ENCODE measurements at places on chromosomes 3 and 15. TPM values are rescaled to one million over a fixed set of nuclear protein-coding genes. Genes with fewer than 3 reads are reported as not detected.

DNA sequence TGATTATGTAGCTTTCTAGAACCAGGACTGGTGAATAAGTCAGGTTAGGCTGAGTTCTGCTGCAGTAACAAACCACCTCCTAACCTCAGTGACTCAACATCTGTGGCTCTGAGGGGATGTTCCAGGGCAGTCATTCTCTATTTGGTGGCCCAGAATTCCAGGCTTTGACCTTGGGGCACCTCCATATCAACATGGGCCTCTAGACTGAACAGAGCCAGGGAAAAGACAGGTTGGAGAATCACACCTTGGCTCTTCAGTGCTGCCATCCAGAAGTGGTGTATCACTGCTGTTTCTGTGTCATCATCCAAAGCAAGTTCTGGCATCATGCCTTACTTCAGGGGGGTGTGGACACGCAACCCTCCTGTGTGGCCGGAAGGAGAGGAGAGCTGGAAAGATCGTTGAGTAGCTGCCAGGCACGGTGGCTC lies 15.3 kb downstream of the ZBTB47 start:
- no peak for DNase-seq

GRCh38 chr3:78455712-78456433 lies 1311.9 kb downstream of the ROBO1 start:
- DNase-seq, result no peak

GOLGA8S gene
- total RNA-seq, result not detected

DNA sequence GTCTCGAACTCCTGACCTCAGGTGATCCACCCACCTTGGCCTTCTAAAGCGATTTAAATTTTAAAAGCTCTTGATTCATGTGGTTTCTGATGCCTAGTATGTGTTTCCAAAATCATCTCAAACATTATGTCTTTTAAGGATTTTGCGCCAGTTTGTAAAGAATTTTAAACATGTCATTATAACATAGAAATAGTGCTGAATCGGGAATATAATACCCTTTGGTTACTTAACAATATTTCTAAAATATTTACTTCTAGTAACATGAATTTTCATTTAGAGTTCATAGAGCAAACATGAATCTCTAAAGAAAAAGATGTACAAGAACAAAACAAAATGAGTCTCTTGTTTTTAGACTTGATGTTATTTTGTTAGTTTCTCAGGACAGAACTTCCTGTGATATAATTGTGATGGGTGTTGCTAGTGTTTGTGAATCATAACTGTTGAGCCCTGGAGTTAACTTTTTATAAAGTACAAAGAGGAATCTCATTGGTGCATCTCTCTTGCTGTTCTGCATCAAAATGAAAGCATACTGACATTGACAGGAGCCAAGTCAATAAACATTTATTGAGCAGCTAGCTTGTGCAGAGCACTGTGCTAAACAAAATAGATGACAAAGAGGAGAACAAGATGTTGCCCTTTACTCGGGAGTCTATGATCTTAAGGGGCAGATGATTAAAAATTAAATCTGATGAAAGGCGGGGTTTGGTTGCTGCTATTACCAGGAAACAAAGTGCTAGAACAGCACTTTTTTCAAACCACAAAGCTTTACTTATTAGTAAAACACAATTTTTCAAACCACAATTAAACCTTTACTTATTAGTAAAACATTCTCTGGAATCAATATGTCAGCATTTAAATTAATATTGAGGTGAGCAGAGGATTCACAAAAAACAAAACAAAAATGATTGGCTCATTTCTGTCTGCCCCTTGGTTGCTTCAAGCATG lies 73.4 kb downstream of the MME start:
- no peak for DNase-seq

DNA sequence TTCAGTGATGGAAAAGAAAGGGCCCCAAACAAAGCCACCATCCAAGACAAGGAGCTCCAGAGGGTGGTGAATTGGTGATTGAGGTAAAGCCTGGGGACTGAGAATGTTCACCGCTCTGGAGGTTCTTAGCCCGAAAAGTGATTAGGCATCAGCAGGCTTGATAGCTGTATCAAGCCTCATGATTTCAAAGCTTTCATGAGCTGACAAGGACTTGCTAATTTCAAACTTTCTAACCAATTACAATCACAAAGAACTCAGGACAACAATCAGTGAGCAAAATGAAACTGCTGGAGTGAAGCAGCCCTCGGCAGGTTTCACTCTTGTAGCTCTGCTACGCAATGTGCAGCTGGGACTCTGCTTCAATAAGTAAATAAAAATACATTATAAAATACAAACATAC lies 391.3 kb downstream of the TIGIT start:
- DNase-seq, result no peak
